Sciatic nerve (tissue), 2 donors: ENCODE measurements at places on chromosomes 5 and 9.
A peak's percentile ranks its signal among the peaks of the same experiment; 100 is the strongest.

DNA sequence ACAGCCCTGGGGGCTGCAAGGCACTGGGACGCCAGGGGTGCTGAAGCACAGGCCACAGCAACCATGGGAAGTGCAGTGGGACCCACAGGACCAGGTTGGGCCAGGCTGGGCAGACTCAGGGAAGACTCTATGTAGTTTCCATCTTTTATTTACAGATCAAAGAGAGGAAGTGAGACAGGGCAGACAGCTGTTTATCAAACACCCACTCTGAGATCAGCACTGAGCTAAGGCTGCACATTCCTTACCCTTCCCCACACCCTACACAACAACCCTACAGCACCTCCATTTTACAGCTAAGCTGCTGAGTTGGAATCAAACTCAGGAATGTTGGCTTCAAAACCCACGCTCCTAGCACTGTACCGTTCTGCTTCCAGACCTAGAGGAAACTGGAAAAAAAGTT, 19.8 kb downstream of the BARHL1 start:
- no peak for DNase-seq

- no peak for DNase-seq
Measured at GRCh38 chr5:126251024-126251423, 172.2 kb upstream of the GRAMD2B start.

GRCh38 chr5:40089269-40089668, 590.4 kb upstream of the PTGER4 start:
- no peak for DNase-seq

- DNase-seq, result no peak
Measured at GRCh38 chr9:109003116-109003515, 10.2 kb downstream of the CTNNAL1 start.

DNA sequence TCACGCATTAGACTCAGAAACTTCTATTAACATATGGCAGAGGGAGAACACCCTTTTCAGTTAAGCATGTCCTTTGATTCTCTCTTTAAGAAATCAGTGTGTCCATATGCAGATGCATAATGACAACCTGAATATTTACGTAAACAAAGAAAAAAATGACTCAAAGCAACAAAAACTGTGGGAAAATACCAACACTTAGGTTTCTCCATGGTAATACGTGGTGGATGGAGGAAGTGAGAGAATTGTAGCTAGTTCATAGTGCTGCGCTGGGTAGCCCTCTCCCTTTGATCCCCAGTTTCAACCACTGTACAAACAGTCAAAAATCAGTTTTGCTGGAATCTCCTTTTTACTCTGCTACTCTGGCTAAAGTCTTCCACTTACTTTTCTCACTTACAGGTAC, 2.0 kb upstream of the MAP3K1 start:
- DNase-seq, result no peak

DNA sequence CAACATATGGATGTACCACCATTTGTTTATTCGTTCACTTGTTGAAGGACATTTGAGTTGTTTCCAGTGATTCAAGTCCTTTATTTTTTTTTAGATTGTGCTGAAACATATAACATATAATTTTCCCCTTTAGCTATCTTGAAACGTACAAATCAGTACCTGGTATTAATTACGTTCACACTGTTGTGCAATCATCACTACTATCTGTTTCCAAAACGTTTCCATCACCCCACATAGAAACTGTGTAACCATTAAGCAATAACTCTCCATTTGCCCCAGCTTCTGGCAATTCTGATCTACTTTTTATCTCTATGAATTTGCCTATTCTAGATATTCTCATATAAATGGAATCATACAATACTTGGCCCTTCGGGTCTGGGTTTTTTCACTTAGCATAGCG, 116.0 kb downstream of the FGF1 start:
- DNase-seq, result no peak

DNA sequence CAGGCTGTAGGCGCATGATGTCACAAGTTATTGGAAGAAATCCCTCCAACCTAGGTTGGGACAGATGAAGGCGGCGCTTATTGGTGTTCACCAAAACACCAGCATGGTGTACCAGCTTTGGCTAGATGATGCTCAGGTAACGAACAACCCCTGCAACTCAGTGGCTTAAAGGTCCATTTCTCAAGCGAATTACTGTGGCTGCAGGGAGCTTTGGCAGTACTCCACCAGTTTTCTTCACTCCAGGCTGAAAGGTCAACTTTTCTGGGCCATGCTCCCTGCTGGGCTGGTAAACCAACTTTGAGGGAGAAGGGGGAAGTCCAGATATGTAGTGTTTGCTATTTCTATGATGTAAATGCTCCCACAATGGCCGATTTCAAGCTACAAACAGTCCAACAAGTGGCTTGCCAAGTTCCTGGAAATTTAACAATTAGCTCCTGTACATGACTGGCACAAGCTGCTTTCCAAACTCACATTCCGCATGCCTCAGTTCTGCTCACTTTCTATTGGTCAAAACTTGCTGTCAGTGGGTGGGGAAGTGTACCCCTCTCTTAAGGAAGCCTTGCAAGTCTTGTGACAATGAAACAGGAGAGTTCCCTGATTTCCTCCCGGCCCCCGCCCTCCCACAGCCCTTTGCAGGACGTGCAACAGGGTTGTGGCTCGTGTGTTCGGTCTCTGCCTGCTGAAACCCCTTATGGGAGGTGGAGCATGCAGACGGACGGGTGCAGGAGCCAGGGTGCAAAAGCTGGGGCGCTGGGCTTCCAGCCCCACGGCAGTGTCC, 588 bp upstream of the ZBED3 start:
- peak; percentile 65 for DNase-seq

GRCh38 chr9:17731308-17731707, 152.4 kb downstream of the SH3GL2 start:
- no peak for DNase-seq

DNA sequence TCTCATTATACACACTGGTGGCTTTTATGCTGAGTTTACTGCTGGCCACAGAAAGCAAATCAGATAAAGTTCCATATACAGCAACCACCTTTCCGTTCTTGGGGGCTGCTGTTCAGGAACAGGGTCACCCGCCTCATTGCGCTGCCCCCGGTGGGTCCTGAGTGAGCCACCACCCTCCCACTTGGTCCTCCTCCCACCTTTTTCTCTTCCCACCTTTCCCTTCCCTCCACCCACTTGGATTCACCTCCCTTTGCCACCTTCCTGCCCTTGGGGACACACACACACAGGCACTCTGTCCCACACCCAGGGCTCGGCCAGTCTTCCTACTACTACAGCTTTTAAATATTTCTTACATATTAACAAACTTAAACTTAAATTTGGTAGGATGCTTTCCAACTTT, 127.6 kb downstream of the WDR70 start:
- no peak for DNase-seq

- DNase-seq, result no peak
Measured at GRCh38 chr9:86281593-86282076, 703 bp downstream of the ISCA1 start.

DNA sequence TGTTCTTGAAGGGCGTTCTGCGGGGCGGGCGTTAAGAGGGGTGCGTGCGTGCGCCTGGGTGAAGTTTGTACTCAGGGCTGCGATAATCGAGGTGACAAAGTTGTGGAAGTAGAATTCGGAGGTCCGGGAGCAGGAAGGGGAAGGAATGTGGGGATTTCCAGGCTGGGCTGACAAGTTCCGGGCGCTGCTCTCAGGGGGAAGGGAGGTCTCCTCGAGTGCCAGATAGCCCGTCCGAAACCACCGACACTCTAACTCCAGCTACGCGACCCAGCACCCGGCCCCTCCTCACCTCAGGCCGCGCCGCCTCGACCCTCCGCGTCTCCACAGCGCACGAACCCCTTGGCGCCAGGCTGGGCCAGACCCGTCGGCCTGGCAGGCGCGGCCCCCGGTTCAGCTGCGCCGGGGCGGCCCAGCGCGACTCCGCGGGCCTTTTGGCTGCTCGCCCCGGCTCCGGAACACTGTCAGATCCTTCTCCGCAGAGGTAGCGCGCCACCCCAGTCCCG, at the start of gene IL6ST:
Gene IL6ST (minus strand): TSS at position 469 of the 503 bp plus-strand sequence. CDS start 18,685 bp downstream, outside the sequence.
- no peak for DNase-seq

GRCh38 chr5:20276959-20277263, 288.9 kb upstream of the CDH18 start:
- DNase-seq, result no peak

DNA sequence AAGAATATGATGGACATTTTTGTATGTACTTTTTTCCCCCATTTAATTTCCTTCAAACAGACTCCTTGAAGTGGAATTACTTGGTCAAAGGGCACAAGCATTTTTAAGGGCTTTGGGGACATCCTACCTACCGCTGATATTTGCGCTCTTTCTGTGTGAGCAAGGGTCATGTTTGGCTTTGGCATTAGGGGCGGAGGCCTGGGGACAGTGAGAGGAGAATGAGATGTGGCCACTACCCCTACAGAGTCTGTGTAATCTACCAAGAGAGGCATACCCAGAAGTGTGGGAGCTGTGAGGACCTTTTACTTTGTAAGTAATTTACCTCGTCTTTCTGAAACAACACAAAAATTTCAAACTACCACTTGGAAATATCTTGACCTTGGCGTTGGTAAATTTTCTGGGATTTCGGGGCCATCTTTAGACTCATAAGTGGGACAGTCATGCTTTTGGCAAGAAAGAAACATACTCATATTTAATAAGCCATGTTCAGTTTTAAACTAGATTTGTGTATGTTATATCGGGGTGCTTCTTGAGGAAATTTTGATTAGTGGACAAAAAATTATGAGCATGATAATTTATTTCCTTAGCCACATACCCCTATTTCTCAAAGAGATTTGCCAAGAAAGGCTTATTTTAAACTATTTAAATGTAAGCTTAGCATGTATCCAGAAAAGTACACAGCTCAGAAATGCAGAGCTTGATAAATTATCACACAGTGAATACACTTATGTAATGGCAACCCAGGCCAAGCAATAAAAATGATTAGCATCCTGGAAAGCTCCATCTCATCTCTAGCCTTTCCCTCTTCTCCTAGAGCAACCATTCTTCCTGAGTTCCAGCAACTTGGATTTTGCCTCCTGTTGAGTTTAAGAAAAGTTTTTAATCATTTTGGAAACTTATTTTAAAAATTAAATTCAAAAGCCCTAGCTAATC, 63.6 kb downstream of the ARHGAP26 start:
- DNase-seq, result no peak

DNA sequence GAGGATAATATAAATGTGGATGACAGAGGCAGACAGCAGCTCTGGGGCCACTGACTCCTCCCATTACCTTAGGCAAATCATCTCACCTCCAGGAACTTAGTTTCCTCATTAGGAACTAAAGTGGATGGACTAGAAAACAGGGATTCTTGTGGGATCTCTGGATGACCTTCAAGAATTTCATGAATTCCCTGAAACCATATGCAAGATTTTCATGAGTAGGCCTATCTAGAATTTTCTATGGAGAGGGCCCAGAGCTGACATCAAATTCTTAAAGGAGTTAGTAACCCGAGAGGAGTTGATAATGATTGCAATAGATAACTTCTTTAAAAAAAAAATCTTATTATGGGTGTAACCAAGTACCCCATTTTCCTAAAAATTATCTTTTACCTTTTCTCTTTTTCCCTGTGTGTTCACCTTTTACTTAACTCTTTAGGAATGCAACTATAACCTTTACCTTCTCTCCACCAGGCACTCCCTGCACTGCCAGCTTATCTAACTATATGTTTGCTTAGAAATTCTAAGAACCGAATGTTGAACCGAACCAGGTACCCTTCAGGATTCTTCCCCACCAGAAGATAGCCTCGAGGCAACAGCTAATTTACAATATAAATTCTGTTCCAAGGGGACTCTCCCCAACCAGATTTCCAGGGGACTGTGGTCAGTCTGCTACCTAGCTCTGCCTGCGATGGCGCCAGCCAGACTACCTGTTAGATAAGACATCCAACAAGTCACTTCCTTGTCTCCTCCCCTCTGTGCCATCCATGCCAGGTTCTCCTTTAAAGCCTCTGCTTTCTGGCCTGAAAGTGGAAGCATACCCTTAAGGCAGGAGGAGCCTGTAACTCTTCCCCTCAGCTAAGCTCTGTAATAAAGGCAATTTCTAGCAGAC, 86.0 kb downstream of the GCNT4 start:
- DNase-seq, result no peak

DNA sequence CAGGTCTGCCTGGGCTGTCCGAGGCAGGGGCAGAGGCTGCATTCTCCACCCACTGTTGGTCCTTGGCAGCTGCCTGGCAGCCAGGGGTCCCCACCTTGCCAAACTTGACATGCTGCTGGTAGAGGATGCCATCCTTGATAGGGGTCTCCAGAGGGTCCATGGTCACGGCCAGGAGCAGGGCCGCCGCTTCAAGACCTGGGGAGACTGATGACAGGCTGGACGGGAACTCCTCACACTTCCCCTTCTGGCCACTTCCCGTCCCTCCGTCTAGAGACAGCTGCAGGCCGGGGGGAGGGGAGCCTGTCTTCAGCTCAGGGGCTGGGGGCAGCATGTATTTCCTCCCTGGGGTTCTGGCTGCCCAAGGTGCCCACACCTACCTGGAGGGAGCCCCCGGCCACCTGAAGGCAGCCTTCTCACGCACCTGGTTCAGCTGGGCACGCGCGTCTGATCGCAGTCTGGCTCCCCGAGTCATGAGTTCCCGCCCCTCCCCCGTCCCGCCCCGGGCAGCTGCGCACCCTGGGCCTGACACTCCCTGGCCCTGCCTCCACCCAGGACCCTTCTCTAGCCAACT, at the start of gene DOK3:
Gene DOK3 (minus strand): TSS at position 446 of the 571 bp plus-strand sequence. CDS start 286 bp downstream, at position 160.
- DNase-seq, result no peak

DNA sequence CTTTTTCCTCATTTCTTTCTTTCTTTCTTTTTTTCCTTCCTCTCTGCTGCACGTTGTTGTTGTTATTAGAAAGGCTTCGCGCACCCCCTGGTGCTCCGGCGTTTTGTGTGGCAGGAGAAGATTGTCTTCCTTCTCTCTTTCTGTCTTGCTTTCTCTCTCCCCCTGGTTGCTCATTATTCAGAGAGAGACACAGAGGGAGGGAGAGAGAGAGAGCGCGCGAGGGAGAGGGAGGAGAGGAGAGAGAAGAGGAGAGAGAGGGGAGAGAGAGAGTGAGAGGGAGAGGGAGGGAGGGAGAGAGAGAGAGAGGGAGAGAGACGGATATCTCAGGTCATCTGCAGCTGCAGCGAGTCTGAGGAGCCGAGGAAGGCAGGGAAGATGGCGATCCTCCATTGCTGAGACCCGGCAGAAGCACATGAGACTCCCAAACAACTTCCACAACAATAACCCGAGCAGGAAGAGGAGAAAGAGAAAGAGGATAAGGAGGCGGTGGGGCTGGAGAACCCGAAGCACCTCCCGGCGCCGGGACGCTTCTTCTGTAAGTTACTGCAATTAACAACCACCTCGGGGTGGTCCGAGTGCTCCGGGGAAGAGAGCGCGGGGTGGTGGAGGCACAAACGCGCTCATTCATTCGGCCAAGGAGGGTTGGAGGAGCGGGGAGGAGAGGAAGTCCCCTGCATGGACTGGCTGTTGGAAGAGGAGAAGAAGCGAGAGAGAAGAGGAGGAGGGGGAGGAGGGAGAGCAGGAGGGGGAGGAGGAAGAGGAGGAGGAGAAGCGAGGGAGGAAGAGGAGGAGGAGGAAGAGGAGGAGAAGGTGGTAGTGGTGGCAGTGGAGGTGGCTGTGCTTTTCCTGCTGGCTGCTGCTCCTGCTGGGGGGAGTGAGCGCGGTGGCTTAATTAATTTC, at the start of gene ZNF462:
Gene ZNF462 (plus strand): TSS at position 346 of the 900 bp plus-strand sequence. CDS start 60,218 bp downstream, outside the sequence.
- peak; percentile 66 for DNase-seq

GRCh38 chr5:69032009-69032408, 61.8 kb upstream of the SLC30A5 start:
- DNase-seq, result no peak
